GM12878 (cell line): ENCODE measurements at places on chromosomes 2 and 18.

GRCh38 chr18:6399776-6400175, 14.9 kb downstream of the L3MBTL4 start:
- DNase-seq, result no peak

- no peak for DNase-seq
Observed at GRCh38 chr18:38654946-38655345, 1089.3 kb upstream of the CELF4 start.

- no peak for DNase-seq
Observed at GRCh38 chr2:15701341-15701907, 109.8 kb downstream of the DDX1 start.

DNA sequence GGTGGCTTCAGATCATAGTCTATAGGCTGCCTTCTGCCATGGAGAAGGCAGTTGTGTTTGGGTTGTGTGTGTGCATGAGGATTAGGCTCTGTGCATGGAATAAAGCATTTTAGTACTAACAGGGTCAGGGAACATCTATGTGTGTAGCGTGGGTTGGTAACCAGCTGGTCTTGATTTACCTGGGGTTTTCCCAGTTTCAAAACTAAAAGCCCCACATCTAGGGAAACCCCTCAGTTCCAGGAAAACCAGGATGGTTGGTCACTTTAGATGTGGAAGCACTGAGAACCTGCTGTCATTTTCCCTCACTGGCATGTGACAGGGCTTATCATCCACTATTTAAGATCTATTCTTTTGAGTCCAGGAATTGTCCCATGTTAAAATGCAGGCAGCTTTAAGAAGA, 116.3 kb downstream of the POLE4 start:
- DNase-seq, result no peak

DNA sequence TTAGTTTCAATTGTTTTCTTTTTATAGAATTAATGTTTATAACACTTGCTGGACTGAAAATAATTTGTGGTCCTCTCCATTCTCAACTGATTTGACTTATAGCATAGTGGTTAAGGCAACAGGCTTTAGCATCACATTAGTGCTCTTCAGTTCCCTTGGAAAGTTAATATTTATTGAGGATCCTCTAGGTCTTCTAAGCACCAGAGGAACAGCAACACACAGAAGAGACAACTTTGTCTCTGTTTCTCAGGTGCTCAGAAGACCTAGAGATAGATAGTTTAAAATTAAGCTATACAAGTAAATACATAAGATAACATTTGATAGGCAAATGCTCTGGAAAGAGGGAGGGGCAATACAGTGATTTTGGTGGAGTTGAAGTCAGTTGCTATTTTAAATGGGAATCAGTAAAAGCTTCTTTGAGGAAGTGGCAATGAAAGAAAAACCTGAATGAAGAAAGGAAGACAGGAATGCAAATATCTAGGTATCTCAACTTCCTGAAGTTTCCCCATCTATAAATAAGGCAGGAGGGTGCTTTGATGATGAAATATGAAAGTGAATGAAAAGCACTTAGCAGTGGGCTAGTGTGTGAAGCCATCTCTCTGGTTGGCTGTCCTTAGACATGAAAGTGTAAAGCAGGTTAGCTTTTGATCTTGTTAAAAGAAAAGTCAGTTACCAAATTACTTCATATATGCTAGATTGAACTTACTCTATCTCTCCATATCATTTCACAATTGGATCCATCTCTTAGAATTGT, 7.9 kb downstream of the NEUROD1 start:
- DNase-seq, result peak; percentile 40

DNA sequence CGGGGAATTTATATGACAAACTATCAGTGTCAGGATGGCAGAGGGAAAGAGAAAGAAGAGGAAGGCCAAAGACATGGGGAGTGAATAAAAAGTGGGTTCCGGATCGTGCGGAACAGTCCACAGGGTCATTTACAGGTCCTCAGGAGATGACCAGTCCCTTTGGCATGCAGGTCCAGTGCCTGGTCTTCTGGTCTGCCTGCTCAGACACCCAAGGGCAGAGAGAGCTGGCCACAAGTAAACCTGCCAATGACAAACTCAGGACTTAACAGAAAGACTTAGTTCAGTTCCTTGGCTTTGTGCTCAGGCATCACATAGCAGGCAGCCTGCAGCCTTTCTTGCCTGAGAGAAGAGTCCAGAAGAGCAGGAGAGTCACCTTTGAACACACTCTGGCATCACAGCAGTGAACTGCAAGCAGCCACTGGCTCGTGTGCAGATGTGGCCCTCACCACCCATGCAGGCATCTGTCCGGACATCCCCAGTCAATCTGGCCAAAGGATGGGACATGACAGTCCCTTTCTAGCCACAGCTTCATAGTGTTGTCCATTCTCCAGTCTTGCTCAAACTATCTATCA, 14.0 kb downstream of the TMEM127 start:
- no peak for DNase-seq

- DNase-seq, result no peak
Observed at GRCh38 chr2:189821953-189822748, 37.9 kb downstream of the PMS1 start.

- DNase-seq, result no peak
Observed at GRCh38 chr2:177072090-177072489, 140.5 kb upstream of the HNRNPA3 start.

DNA sequence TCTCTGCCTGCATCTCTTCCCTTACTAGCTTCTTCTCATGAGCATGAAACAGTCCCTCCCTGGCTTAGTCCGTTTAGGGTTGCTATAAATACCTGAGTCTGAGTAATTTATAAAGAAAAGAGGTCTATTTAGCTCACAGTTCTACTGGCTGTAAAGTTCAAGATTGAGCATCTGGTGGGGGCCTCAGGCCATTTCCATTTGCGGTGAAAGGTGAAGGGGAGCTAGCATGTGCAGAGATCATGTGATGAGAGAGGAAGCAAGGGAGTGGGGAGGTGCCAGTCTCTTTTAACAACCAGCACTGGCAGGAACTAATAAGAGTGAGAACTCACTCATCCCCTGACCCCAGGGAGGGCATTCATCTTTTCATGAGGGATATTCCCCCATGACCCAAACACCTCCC, 26.8 kb downstream of the RHBDD1 start:
- DNase-seq, result peak; percentile 51
